Urinary bladder (tissue), 4 donors: ENCODE measurements at places on chromosomes 12 and 14.

- DNase-seq = no peak
Observed at GRCh38 chr14:78848234-78848820, 678.2 kb downstream of the NRXN3 start.

DNA sequence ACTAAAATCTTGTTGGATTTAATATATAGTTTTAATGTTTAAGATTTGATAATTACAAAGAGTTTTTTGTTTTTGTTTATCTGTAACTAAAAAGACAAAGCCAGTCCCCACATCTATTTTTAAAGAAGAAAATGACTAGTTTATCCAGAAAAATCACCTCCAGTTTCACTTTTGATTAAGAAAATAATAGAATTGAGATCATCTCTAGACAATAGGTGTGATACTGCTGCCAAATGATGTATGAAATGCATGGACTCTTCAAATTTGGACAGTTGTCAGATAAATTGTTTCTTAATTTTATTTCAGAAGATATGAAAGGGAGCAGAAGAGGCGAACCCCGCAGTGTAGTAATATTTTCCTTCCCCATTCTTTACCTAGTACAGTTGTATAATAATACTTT, 20.0 kb downstream of the PCNX4 start:
- DNase-seq = no peak

DNA sequence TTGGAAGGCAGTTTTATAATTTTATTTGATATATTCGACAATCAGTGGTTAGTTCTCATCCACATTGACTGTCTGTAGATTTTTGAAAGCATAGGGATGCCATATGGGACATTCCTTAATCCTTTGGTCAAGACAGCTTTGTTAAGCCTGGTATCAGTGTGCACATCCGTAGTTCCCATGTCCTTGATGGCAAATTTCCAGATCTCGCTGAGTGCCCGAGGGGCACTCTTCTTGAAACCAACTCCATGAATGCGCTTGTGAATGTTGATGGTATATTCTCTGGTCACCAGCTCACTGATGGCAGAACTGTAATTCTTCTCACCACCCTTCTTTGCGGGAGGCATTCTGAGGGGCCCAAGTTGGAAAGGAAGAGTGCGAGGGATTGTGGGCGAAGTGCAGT, 6.1 kb upstream of the DENND5B start:
- no peak for DNase-seq

DNA sequence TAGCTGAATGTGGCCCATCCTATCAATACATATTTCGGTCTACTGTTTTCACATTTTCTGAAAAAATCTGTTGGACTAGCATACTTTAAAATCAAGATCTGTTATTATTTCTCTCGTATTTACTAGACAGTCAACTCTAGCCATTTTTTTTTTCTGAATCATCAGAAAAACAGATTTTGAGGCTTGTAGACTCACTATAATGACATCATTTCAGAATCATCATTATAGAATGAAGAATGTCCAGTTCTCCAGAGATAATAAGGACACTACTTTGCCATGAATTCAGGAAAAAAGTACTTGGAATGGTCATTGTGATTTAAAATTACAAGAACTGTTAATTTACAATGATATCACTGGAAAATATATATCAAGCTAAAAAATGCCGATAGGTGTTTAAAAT, 589.8 kb downstream of the KCNH5 start:
- DNase-seq = no peak

DNA sequence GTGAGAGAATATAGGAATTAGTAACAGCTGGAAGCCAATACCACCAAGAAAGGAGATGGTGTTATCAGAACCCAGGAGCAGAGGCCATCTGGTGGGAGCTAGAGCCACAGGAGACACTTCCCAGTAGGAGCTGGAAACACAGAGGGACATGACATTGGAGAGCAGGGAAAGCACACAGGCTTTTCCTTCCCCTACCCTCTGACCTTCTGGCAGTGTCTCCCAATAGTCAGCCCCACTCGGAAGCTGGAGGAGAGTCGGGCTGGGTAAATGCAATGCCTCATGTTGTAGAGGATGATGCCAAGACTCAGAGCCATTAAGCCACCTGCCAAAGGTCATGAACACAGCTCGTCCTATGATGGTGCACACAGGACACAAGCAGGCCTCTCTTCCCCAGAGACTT, 538.5 kb downstream of the BCL11B start:
- no peak for DNase-seq

DNA sequence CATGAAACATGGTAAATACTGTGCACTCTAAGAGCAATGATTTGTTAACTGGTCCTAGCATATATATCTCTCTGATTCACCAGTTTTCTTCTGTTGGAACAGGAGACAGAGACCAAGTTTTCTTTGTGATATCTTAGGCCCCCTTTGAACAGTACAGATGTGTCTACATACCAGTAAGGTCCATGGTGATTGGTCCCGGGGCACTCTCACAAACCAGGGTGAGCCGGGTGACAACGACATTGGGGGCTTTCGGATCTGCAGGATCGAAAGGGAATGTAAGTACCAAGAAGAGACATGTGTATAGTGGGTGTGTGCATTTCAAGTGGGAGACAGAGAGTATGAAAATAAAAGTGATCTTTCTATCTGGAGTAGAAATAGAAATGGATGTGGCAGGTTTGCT, 11.3 kb upstream of the ERP27 start:
- DNase-seq = no peak

DNA sequence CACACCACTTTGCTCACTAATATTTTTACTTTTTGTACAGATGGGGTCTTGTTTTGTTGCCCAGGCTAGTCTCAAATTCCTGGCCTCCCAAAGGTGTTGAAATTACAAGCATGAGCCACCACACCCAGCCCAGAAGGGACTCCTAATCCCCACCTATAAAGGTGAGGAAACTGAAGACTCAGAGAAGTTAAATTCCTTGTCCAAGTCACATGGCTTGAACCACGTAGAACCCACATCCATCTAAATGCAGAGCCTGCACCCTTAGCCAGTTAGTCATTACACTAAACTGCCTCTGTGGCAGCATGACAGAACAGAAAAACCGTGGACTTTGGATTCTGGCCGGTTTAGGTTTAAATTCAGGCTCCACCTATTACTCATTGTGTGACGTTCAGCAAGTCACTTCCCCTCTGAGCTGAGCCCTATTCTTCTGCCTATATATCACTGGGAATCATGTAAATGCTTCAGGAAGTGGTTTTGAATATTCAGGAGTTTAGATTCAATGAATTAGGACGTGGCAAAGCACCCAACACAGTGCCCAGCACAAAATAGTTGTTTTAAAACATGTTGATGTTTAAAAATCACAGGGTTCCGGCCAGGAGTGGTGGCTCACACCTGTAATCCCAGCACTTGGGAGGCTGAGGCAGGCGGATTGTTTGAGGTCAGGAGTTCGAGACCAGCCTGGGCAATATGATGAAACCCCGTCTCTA, 3.0 kb upstream of the CORO1C start:
- no peak for DNase-seq
